ENCODE measurements at places on chromosomes 2 and 18.

GRCh38 chr2:74178211-74179062 lies at the start of gene MOB1A:
Gene MOB1A, minus strand, starts transcription at chr2:74178879. Its CDS starts 205 bp downstream, at chr2:74178674.
- DNase-seq, result peak; percentile 97

GRCh38 chr2:168961450-168962229 lies 60.5 kb downstream of the G6PC2 start:
- peak; percentile 56 for DNase-seq

- no peak for DNase-seq
Measured at GRCh38 chr2:127388423-127389164, 819 bp upstream of the MAP3K2 start.

- no peak for DNase-seq
Measured at GRCh38 chr2:171963198-171963597, 36.6 kb upstream of the METAP1D start.

- DNase-seq, result peak; percentile 21
Measured at GRCh38 chr18:54647176-54647575, 56.1 kb downstream of the DYNAP start.

- no peak for DNase-seq
Measured at GRCh38 chr2:104384961-104385360, 469.0 kb upstream of the POU3F3 start.

GRCh38 chr18:10391506-10391905 lies 62.9 kb upstream of the APCDD1 start:
- DNase-seq, result no peak

DNA sequence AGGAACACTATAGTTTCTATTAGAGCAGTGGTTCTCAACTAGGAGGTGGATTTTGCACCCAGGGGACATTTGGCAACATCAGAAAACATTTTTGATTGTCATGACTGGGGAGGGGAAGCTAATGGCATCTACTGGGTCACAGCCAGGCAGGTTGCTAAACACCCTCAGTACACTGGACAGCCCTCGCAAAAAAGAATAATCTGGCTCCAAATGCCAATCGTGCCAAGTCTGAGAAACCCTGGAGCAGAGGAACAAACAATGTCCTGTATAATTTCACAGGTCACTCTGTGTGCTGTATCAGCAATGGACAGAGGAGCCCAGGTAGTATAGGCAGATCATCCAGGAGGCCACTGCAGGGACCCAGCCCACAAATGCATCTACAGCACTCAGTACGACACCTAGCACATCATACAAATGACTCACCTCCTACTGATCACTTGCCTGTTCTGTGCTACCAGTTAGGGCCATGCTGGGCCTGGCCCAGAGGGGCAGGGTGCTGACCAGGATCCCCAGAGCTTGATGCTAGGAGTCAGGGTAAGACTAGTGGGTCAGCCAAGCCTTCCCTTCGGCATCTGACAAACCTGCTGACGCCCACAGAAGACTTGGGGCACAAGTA lies 37.6 kb downstream of the SFXN5 start:
- no peak for DNase-seq

- DNase-seq, result no peak
Measured at GRCh38 chr18:34801774-34802173, 91.7 kb downstream of the DTNA start.

DNA sequence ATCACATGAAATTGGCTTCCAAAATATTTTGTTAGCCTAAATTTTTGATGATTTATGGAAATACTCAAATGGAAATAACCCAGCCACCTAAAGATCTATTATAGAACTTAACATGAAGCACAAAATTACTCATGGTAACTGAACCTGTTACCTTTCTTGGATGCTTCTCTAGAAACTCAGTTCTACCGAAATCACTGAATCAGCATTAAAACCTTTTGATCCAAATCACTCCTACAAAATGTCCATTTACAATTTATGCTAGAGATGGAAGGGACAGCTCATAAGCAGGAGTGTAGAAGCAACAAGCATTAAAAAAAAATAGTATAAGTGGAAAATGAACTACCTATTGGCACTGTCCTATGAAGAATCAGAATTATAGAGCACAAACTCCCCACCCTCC lies 2.1 kb downstream of the PRPF40A start:
- no peak for DNase-seq

DNA sequence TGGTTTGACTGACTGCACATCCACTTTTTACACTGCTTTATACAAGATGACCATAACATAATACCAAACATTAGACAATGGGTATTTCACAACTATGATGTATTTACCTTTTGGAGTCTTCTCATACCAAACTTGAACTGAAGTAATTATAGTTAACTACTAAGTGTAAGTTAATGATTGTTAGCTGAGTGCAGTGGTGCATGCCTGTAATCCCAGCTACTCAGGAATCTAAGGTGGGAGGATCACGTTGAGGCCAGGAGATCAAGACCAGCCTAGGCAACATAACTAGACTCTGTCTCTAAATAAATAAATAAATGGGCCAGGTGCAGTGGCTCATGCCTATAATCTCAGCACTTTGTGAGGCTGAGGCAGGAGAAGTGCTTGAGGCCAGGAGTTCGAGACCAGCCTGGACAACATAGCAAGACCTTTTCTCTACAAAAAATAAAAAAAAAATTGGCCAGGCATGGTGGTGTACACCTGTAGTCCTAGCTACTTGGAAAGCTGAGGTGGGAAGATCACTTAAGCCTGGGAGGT lies 44.9 kb upstream of the ORC2 start:
- DNase-seq, result no peak

- DNase-seq, result no peak
Measured at GRCh38 chr2:197209246-197209645, 101.3 kb downstream of the ANKRD44 start.

DNA sequence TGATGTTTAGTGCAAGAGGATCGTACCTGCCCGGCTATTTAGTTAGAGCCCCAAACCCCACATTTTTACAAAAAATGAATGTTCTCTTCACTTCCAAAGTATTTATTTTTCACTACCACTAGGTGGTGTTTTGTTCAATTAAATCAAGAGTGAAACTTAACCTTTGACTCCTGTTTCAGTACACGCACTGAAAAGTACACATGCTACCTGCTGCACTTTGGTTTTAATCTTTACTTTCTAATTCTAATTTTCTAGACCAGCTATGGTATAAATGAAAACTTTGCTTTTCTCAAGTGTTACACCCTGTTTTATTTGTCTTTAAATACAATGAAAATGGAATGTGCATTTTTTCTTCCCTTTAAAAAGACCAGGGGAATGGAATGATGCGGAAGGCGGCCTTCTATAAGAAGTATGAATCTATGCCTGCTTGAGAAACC lies 31.4 kb upstream of the CHN1 start:
- no peak for DNase-seq

DNA sequence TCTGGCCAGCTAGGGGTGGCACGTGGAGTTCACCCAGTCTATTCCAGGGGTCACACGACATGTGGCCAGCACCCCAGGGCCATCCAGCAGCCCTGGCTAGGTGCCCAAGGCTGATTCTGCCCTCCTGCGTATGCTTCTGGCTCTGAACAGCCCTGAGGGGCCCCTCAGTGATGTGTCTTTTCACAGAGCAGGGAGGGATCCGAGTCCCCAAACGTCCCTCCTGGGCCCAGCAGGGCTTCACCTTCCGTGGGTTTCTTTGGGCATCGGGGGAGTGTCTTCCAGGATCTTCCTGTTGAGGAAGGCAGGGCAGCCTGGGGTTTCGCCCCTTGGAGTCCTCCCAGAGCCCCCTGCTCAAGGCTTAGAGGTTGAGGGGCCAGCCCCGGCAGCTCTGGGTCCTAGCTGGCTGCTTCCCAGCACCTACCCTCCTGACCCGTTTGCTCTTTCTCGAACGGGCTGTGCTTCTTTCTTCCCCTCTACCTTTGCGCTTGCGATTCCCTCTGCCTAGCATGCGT lies 165.9 kb downstream of the DYSF start:
- no peak for DNase-seq

DNA sequence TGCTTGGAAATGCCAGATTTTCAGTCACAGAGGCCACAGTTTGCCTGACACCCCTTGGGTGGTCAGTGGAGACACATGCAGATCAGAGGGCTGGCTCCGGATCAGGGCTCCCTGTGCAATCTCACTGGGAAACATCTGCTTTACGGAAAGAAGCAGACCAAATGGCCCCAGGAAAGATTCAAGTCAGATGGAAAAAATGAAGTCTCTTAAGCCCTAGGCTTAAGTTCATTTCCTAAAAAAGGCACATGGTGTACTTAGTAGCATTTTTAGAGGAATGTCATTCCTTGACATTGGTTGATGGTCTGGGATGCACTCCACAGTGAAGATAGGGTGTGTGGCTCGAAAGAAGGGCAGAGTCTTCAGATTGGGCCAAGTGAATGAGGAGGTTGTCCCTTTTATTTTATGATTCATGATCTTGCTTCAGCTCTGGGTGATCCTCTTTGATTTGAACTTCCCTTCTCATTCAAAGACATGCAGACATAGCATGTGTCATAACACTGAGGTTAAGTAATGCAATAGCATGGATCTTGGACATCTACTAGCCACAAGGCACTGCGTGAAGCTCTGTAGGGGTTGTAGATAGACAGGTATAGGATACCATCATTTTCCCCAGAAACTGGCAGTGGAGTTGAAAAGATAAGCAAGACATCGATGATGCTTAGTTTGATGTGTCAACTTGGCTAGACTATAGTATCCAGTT lies 56.5 kb downstream of the KCNE4 start:
- no peak for DNase-seq

GRCh38 chr2:241350530-241350877 lies 5.6 kb upstream of the FARP2 start:
- DNase-seq, result no peak

DNA sequence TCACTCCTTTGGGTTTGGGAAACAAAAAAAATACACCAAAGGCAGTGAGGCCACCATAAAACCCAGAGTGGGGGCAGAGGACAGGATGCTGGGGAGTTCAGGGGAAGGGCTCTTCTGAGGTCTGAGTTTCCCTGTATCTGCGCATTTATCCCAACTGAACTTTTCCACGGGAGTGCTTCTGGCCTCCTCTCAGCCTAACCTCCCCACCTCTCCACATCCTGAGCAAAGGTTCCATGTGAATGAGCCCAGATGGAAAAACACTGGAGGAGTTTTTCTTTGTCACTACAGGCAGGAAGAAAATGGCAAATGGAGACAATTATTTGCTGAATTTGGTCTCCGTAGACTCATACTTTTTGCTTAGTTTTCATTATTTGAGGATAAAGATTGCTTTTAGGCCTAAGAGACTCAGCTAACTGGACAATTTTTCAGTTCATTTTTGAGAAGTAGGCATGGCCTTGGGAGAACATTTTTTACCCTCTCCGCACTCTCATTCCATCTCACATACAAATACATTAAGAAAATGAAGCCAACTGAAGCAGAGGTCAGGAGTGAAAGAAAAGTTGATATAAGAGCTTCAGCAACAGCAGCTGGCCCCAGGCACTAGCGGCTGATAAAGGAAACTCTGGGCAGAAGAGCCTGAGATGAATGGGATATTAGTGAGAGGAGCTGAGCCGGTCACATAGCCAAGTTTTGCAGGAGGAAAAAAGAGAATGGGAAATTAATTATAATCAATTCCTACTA lies 82.6 kb upstream of the CYP1B1 start:
- DNase-seq, result no peak

DNA sequence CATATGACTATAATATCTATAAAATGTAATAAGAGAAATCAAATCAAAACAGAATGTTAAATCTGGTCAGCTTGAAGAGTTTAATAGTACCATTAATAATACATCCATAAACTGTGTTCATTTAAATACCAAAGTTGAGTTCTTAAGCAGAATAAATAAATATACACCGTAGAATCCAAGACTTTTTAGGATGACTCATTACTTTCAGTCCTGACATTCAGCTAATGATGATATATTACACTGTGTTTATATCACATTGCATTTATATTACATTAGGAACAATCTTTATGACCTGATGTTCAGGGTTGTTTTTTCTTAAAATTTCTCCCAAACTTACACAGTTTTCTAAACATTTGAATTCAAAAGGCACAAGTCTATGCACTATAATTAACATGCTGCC lies 331.3 kb downstream of the SS18 start:
- no peak for DNase-seq

DNA sequence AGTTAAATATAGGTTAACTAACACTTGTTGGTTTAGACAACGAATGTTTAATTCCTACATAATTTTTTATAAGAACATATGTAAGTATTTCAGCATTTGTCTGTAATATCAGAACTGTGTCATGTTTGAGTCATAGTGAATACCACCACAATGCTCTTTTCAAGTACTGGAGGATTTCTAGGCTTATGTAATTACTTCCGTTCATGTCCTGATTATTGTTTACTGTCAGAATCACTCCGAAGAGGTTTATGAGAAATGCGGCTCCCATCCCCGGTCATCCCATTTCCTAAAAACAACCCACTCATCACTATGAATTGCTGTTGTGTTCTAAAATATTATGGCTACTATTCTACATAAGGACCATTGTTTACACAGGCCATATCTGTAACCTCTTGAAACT lies 45.1 kb downstream of the CDH19 start:
- no peak for DNase-seq

- no peak for DNase-seq
Measured at GRCh38 chr18:27656167-27656778, 471.2 kb upstream of the CHST9 start.

GRCh38 chr18:24443870-24444269 lies 16.6 kb upstream of the HRH4 start:
- no peak for DNase-seq

- no peak for DNase-seq
Measured at GRCh38 chr18:54835944-54836343, 7.7 kb downstream of the RAB27B start.

- no peak for DNase-seq
Measured at GRCh38 chr2:180677930-180678624, 302.3 kb upstream of the UBE2E3 start.

DNA sequence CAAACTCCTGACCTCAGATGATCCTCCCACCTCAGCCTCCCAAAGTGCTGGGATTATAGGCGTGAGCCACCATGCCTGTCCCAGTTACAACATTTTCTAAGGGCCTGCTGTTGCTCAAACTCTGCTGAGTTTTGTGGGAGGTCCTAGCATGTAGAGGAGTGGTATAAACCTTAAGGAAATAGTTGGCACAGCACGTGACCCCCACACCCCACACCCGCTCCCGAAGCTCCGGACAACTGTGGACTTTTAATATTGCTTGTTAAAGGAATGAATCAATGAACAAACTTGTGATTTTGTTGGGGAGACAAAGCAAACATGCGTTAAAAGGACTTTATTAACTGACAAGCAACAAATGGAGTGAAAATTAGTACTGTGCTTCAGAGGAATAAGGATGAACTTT lies 137.8 kb upstream of the GATA6 start:
- no peak for DNase-seq

- DNase-seq, result no peak
Measured at GRCh38 chr2:101145406-101145805, 5.8 kb downstream of the TBC1D8 start.

DNA sequence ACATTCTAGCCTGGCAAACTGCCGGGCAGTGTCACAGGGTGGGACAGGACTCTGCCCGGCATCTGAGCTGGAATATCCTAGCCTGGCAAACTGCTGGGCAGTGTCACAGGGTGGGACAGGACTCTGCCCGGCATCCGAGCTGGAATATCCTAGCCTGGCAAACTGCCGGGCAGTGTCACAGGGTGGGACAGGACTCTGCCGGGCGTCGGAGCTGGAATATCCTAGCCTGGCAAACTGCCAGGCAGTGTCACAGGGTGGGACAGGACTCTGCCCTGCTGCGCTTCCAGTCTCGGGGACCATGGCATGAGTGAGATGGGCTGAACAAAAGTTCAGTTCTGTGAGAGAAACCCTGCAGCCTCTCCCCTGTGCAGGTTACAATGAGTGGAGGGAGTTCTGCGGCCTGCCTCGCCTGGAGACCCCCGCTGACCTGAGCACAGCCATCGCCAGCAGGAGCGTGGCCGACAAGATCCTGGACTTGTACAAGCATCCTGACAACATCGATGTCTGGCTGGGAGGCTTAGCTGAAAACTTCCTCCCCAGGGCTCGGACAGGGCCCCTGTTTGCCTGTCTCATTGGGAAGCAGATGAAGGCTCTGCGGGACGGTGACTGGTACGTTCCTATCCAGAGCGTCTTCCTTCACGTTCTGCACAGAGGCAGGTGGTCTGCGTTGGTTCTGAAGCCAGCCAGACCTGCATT lies 80.3 kb downstream of the TPO start:
- DNase-seq, result no peak

Measured in NCI-H1930 (cell line).